ENCODE measurements at places on chromosomes 7 and 10. TPM values are rescaled to one million over a fixed set of nuclear protein-coding genes. Genes with fewer than 3 reads are reported as not detected.

DNA sequence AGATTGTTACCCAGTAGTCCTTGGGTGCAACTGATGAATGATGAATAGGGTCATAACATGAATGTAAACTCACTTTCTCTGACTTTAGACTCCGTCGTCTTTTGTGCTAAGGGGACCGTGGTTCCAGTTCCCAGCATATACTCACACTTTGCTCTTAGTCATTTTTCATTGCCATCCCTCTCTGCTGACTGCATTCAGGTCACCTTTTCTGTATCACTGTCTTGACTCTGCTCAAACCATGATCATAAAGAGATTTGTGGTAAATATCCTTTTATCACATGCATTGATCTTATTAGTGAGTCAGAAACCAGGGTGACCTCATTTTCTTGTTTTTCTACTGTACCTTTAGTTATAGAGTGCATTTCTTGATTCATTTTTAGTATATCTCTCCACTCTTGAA is 141.1 kb upstream of the AGR3 start:
- DNase-seq = no peak

- DNase-seq = no peak
Measured at GRCh38 chr10:30184397-30185033, 125.1 kb upstream of the JCAD start.

- no peak for DNase-seq
Measured at GRCh38 chr10:98444314-98445006, 2.3 kb downstream of the HPS1 start.

GRCh38 chr7:132537456-132538145 is 38.7 kb downstream of the PLXNA4 start:
- DNase-seq = no peak

LRGUK gene
- total RNA-seq = 0.13 TPM

GRCh38 chr10:112631501-112632400 is 184.7 kb downstream of the VTI1A start:
- DNase-seq = no peak

DNA sequence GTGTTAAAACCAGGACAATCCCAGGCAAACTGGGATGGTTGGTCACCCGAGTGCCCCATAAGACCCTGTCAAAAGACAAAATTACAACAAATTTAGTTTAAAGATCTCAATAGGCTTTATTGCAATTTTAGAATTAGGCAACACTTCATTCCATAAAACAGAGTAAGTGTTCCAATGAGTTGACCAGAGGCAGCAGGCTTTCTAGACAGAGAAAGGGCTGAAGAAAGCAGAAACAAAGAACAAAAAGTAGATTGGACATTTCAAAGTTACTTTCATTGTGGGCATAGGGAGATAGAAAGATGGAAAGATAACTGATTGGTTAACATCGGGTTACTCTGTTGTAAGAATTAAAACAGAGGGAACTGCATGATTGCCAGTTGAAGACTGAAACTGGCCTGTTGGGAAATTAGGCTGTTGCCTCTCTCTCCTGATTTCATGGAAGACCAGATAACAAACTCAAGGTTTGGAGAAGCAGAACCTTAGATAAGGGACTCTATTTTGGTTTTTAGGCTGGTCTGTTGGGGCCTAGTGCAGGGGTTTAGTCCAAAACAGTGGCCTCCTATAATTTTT is 36.3 kb downstream of the ENTPD1 start:
- DNase-seq = no peak

- DNase-seq = no peak
Measured at GRCh38 chr7:121480566-121481335, 84.6 kb upstream of the FAM3C start.

- no peak for DNase-seq
Measured at GRCh38 chr7:150958062-150958552, 20.0 kb downstream of the KCNH2 start.

GRCh38 chr7:24319209-24319608 is 35.2 kb downstream of the NPY start:
- DNase-seq = no peak

CYP17A1 gene
- total RNA-seq = not detected

DNA sequence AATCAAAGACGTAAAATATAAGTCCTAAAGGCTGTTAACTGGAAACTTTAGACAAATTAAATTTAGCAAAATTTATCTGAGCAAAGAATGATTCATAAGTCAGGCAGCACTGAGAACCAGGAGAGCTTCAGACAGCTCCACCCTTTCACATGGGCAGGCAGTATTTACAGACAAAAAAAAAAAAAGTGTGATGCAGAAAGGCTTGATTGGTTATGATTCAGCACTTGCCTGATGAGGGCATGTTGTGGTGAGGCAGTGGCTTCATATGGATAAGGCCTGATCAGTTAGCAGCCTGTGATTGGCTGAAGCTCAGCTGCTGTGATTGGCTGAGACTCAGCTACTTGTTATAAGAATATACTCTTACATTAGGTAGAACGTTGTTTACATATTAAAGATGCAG is 495.4 kb upstream of the POM121L12 start:
- DNase-seq = no peak

DNA sequence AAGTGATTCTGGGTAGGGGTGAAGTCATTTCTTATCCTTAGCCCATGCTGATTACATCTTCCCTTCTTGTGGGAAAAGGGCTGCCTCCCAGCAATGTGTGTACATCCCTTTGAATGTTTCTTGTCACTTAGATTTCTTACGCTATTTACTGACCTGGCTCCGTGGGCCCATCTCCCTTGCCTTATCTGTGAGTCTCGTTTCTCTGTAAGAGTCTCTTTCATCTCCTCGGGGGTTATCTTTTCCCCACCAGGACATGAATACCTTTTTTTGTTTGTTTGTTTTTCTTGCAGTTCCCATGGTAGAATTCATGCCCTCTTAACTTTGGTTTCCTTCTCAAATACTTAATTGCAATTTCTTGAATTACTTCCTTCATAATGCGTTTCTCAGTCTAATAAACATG is 107.7 kb downstream of the BAMBI start:
- DNase-seq = no peak

PRLHR gene
- total RNA-seq = not detected

GRCh38 chr7:27953361-27953760 is 213.4 kb downstream of the TAX1BP1 start:
- no peak for DNase-seq

DNA sequence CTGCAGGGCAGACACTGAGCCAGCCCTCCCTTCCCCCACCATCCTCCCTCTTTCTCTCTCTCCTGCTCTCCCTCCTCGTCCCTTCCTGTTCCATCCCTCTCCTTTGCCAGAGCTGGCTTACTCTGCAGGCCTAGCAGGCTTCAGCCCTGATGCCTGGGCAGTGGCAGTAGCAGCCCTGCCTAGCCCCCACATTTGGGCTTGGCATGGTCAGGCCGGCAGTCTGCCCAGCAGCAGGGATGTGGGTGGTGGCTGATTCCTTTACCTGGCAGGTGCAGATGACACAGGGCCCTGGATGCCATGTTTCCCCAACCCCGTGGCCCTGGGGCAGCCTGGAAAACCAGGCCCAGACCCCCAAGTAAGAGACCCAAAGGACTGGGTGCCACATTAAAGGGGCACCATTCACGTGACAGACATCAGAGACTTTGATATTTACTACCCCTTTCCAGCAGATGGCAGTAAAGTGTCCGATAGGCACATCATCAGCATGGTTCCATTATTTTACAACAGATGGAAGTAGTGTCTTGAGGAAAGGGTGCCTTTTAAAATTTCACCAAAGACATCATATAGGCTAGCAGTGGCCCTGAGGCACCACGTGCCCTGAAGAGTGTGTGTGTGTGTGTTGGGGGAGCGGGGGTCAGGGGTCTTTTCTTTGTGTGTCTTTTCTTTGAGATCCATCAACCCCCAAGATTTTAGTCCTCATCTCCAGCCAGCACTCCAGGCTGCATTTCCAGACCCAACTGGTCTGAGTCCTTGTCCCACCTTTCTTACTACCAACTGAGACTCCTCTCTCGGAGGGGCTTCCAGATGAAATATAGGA is 5.9 kb downstream of the KCP start:
- peak; percentile 52 for DNase-seq

GRCh38 chr7:20895563-20895962 is 108.9 kb upstream of the SP8 start:
- DNase-seq = no peak

DNA sequence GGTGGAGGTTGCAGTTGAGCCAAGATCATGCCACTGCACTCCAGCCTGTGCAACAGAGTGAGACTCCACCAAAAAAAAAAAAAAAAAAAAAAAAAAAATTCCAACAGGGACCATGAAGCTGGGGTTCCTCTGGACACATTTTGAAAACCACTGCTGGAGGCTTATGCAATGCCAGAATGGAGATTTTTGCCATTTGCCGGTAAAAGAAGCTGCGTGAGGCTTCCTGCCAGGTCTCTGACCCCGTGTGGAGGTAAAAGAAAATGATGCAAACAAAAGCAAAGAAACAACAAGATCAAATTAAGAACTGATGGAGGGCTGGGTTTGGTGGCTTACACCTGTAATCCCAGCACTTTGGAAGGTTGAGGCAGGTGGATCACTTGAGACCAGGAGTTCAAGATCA is 30.5 kb upstream of the PDZD8 start:
- DNase-seq = no peak

PON1 gene
- total RNA-seq = not detected

SEMA4G gene
- total RNA-seq = 0.16 TPM

LBX1 gene
- not detected for total RNA-seq

DNA sequence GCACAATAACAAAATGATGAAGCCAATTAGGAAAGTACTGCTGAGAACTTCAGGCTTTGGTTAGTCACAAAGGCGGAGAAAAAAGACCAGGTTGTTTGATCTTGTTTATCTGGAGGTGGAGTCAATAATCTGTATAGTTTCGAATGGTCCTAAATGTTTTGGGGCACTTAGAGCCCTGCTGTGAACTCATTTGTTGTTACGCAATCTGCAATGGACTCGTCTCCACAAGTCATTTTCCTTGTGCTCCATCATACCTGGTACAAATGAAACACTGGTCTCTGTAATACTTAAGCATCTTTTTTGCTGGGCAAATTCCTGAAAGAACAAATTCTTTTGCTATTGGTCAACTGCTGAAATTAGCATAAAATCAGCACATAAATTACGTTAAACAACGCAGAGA is 430.5 kb downstream of the GATA3 start:
- DNase-seq = no peak

DNA sequence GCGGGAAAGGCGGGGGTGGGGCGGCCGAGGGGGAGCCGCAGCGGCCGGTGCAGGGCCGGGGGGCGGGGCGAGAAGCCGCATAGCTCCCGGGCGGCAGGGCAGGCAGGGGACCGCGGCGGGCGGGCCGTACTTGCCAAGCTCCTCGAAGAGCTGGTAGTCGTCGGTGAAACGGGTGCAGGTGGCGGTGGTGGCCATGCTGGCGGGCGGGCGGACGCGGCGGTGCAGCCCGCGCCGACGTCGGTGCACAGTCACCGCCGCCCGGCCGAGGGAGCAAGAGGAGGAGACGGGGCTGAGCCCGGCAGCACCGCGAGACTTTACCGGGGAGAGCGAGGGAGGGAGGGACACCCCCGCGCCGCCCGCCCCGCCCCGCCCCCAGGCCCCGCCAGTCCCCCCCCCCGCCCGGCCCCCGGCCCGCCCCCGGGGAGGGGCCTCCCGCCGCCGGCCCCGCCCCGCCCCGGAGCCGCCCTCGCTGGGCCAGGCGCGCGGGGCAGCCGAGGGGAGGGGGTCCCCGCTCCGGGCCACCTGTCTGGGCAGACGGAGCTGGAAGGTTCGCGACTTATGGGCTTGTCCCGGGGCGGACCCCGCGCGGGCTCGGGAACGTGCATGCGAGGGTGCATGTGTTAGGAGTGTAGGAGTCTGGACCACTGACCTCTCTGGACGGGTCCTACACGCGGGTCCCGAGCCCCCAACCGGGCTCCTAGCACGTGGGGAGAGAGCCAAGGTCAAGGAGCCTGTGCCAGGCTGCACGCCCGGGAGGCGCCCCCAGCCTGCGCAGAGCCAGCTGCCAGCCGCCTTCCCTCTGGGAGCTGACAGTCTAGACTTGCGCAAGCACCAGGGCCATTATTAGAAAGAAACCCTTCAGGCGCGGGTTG is at the start of gene CAMK2G:
Gene CAMK2G, minus strand, starts transcription at position 289 of the 872 bp plus-strand sequence. Its CDS starts 94 bp downstream, at position 195.
- peak; percentile 89 for DNase-seq

- DNase-seq = no peak
Measured at GRCh38 chr10:13950543-13950939, 363.8 kb downstream of the PRPF18 start.

DNA sequence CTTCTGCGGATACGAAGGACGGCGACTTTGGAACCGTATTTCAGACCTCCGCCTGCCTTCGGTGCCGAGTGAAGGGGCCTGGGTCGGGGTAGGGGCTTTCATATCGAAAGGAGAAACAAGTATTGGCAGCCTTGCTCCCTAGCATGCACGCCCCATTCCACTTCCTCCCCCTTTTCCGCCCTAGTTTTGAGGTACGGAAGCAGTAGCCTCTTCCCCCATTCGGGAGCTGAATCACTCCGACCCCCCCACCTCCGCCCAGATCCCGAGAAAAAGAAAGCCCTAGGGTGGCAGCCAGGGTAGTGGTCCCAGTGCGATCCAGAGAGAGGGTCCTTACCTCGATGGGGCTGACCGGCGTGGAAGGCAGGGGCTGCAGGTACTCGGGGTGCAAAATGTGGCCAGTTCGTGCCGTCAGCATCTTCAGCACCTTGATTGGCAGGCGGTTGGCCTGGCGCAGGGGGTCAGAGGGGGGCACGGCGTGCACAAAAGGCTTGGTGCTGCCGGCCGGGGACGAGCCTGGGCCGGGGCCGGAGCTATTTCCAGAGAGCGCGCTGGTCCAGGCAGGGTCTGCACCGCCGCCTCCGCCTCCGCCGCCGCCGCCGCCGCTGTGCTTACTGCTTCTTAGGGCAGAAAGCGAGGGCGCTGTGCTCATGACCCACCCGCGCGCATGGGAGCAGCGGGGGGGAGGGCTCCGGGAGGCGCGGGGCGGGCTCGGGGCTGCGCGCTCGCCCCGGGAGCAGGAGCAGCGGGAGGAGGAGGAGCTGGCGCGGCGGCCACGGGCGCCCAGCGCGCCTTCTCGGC is 594 bp downstream of the ZNF503 start:
- no peak for DNase-seq

DNA sequence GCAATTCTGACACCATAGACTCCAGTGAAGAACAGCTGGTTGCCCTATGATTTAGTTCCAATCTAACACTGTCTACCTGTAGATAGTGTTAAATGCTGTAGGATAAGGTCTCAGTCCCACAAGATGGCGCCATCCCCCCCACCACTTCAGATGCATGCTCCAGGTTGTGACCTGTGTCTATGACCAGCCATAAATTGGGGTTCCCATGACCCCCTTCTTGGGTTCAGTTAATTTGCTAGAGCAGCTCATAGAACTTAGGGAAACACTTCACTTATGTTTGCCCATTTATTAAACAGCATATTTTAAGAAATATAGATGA is 13.1 kb downstream of the CCSER2 start:
- DNase-seq = no peak

DNA sequence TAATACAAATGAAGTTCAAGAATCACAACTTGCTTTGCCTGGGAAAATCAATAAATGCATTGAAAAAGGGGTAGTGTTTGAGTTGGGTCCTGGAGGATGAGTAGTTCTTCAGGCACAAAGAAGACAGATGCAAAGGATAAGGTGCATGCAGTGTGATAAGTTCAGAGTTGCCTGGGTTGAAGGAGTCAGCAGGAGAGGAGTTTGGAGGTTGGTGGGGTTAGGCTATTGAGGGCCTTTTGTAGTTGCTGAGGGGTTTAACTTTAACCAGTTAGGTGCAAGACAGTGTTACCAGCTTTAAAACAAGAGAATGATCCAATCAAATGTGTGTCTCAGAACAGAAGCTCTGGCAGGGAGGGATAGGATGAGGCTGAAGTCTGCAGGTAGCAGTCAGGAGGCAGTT is 44.3 kb upstream of the GLCCI1 start:
- no peak for DNase-seq

GRCh38 chr10:95315509-95315908 is 24.7 kb upstream of the PDLIM1 start:
- DNase-seq = no peak

GRCh38 chr10:89580243-89580642 is 44.8 kb upstream of the SLC16A12 start:
- no peak for DNase-seq

- DNase-seq = no peak
Measured at GRCh38 chr10:86325158-86325557, 41.4 kb downstream of the GRID1 start.

CCDC172 gene
- not detected for total RNA-seq
